ENCODE measurements at places on chromosomes 7 and 10.

DNA sequence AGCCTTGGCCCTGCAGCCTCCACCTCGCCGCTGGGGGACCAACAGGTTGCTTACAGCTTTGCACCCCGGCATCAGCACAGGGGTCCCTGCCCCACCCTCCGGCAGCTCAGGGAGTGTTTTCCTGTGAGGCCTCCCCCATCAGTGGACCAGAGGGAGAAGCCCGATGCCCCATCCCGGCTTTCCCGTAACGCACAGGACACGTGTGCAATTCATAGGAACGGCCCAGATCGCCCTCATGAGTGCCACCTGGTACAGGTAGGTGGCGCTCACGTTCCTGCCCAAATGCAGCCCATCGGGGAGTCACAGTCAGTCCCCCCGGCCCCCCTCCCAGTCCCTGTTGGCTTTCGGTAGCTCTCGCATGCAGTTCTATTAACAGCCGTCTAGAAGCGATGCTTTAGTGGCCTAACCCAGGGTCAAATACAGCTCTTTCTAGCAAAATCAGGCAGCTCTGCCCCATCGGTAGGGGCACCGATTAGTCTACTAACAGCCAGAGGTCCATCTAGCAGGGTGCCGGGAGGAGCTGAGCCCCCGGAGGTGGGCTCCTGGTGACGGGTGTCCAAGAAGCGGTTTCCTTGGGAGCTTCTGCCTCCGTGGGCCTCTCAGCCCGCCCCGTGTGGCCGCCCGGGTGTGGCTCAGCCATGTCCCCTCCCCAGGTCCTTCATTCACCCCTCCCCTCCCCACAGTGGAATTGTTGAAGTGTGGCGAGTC, 48.4 kb upstream of the GTF2IRD1 start:
- DNase-seq, result no peak

GRCh38 chr7:132755538-132756483, 179.5 kb upstream of the PLXNA4 start:
- DNase-seq, result no peak

- no peak for DNase-seq
These were observed 115.6 kb upstream of the RNF32 start for GRCh38 chr7:156524818-156525597.

GRCh38 chr10:107336061-107336460, 171.6 kb upstream of the SORCS1 start:
- DNase-seq, result no peak

- DNase-seq, result peak; percentile 65
These were observed 174.4 kb downstream of the ST7 start for GRCh38 chr7:117127585-117128168.

DNA sequence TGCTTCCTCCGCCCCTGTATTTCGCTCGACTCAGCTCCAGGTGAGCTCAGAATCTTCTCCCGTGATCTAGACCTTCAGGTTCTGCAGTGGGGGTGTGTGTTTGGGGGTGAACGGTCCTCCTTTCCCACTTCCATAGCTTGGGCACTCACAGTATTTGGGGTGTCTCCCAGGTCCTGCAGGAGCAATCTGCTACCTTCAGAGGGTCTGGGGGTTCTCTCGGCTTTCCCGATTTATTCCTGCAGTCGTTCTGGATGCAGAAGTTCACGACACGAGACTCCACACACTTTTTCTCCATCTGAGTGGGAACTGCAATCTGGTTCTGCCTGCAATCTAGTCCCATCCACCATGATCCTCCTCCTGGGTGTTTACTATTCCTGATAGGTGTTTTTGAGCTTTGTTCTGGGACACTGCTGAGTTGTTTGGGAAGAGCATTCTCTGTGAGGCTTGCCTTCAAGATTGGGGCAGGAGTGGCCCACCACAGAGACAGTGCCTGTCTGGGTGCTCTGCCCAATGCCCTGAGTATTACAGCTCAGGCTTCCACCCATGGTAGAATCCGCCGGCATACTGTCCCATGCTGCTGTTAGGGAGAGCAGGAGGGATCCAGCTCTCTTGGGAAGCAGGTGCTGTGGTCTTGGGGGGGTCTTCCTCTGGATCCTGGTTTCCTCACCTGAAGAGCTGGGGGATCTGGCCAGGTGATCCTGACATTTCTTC, 29.8 kb downstream of the JAKMIP3 start:
- DNase-seq, result no peak

DNA sequence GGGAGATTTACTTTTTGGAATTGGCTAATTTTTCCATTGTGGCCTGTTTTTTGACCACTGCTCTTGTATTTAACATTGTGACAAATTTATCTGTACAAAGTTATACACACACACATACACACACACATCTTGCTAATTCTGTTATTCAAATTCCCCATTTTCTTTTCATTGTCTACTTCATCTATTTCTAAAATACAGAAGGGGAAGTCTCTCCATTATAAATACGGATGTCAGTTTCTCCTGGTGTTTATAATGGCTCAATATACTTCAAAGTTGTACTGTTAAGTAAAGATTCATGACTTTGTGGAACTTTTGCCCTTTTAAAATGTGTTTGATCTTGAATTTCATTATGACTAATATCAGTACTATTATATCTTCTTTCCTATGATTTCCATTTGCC, 81.0 kb downstream of the CNOT4 start:
- no peak for DNase-seq

GRCh38 chr10:16445770-16446469, 9.1 kb downstream of the PTER start:
- DNase-seq, result no peak

- DNase-seq, result no peak
These were observed 93.8 kb downstream of the MAPK8 start for GRCh38 chr10:48400129-48400849.

GRCh38 chr10:125567529-125567928, 115.4 kb downstream of the TEX36 start:
- no peak for DNase-seq

- no peak for DNase-seq
These were observed 251.2 kb downstream of the DNAJB6 start for GRCh38 chr7:157587805-157588560.

DNA sequence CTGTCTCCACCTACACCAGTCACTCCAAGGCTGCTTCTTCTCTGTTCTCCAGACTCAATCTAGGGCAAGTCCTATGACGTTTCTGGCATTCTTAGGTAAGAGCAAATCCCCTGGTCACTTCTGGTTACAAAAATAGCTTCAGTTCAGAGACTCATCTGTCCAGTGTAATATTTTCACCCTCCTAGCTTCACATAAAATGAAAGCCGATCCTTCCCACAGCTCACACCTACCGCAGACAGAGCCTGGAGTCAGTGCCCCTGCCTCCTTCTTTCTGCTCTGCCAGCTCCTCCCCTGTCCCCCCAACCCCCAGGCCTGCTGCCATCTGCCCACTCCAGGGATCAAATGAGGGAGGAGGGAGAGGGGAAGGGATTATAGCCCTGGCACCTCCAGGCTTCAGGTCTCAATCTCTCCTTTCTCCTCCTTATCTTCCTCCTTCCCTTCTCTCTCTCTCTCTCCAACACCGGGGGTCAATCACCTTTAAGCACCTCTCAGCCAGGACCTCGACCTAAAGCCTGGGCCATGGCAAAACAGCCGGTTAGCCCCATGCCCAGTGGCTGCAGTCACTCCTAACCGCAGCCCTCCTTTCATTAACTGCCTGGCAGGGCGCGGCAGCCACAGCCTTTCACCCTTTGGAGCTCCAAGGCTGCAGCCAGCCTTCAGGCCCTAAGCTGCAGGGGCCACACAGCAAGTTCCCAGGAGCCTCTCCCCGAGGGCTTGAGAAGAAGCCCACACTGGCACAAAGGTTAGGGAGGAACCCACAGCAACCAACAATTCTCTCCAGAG, 292.6 kb upstream of the MGMT start:
- DNase-seq, result no peak

- no peak for DNase-seq
These were observed 99.6 kb upstream of the BMPER start for GRCh38 chr7:33805630-33806233.

All from CD4-positive, alpha-beta T cell treated with Interleukin-6 for 4 hours (primary cell).